ENCODE measurements at places on chromosomes 7 and 10.

DNA sequence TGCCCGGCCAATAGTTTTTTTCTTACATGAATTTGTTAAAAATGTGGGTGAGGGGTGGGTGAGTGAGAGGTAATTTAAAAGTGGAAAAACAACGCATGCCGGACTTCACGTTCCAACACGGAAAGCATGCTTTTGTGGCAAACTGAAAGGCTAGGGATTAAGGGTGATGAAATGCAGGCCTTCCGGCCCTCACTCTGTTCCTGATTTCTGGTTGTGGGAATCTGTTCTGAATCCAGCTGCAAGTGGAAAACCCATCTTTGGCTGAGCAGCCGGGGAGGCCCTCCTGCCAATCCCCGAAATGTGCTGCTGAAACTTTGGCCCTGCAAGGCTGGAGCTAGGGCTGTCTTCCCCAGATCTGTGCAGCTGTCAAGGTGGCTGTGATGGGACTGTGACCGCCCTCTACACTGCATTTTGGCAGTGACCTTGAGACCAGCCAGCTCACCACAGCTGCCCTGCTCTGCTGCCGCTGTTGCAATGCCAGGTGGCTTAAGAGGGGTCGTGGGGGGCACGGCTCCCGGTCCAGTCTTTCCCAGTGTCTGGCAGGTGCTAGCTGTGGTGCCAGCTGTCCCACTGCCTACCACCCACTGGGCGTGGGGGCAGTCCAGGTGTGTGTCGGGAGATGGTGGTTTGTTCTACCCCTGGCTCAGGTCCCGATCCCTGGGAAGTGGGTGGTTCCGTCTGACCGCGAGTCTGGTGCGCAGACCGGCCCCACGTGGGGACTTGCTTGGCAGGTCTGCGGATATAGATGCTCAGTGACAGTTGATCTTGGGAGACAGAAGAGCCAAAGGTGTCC, 39.0 kb downstream of the TET1 start:
- DNase-seq, result peak; percentile 81

DNA sequence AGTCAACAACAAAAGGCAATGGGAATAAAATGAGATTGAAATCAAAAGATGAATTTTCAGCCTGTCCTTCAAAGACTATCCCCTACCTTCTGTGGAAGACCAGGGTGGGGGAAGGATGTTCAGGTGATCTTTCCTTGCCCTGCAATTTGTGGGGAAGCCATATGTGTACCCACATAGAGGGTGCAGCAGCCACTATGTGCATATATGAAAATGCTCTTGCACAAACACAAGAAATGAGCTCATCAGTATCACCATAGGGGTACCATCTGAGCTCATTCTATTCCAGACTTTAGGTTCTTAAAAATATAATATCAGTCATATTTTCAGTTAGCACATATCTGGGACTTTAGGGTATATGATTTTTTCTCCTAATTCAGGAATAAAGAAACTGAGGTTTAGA, 17.7 kb downstream of the GIMAP5 start:
- no peak for DNase-seq

GRCh38 chr10:97101166-97101940, 84.4 kb downstream of the SLIT1 start:
- DNase-seq, result no peak

DNA sequence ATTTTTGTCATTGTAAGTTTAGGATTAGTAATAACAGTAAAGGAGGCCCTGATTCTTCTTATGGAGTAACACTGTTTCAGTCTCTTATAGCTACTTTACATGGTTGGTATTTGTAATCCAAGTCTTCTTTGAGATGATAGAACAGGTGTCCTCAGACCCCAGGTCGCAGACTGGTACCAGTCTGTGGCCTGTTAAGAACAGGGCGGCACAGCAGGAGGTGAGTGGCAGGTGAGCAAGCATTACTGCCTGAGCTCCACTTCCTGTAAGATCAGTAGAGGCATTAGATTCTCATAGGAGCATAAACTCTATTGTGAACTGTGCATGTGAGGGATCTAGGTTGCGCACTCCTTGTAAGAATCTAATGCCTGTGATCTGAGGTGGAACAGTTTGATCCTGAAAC, 77.3 kb downstream of the STK31 start:
- DNase-seq, result no peak

- DNase-seq, result peak; percentile 87
Measured at GRCh38 chr7:39592586-39592985, 26.4 kb downstream of the YAE1 start.

GRCh38 chr10:1514681-1515080, 222.6 kb downstream of the ADARB2 start:
- no peak for DNase-seq

- peak; percentile 6 for DNase-seq
Measured at GRCh38 chr10:23656735-23657134, 217.9 kb downstream of the OTUD1 start.

DNA sequence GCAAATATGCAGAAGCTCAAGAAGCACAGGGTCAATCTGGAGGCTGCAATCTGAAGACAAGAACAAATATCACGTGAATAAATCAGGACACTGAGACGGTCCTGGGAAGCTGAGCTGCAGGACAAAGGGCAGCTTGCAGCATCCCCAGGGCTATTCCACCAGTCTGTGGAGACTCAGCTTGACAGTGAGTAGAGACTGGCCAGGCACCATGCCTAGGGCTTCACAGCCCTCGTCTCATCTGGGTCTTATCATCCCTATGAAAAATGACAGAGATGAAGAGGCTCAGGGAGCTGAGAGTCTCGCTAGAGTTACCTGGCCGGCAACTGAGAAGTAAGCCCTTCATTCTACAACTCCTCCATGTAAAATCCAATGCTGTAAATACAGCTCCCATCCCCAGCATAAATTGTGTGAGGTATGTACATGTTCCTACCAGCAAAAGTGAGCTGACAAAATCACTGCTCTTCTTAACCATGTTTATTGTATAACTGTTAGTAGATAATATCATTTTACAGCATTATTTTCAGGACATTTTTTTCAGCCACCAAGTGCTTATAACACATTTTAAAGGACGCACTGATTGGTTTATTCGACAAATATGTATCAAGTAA, 186.6 kb upstream of the IGFBP3 start:
- no peak for DNase-seq

GRCh38 chr7:4103352-4104091, 578.6 kb upstream of the FOXK1 start:
- peak; percentile 21 for DNase-seq

- DNase-seq, result peak; percentile 84
Measured at GRCh38 chr10:31602541-31603234, 283.7 kb downstream of the ZEB1 start.

DNA sequence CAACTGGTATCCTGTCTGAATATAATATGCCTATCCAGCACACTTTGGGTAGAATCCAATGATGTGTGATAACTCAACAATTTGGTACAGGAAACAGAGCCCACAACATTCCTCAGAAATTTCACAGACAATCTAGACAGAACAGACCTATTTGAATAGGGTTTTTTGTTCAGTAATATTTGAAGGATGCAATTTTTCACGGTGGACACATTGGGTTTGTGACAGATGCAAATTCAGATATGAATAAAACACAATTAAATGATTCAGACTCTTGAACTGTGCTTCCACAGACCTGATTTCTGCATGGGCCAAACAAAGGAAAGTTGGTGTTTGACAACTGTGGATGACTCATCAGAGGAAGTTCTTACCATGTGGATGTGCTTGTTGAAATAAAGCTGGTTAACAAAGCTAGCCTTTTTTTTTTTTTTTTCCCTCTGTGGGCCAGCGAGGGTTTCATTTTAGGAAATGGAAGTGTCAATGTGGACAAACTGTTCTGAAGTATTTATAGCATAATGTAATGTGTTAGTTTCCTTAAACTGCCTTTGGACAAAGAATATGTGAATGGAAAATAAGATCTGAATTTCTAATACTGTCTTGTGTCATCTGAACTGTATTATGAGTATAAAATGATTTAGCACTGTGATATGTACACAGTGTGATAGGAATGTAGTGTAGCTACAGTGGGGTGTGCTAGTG, 43.2 kb upstream of the FAM133B start:
- peak; percentile 98 for DNase-seq

GRCh38 chr7:156640257-156640948, at the start of gene RNF32:
RNF32 (plus strand) TSS chr7:156640774; CDS start chr7:156643878, 3,104 bp downstream.
- peak; percentile 88 for DNase-seq

GRCh38 chr7:29237489-29237888, 42.9 kb downstream of the CHN2 start:
- no peak for DNase-seq

DNA sequence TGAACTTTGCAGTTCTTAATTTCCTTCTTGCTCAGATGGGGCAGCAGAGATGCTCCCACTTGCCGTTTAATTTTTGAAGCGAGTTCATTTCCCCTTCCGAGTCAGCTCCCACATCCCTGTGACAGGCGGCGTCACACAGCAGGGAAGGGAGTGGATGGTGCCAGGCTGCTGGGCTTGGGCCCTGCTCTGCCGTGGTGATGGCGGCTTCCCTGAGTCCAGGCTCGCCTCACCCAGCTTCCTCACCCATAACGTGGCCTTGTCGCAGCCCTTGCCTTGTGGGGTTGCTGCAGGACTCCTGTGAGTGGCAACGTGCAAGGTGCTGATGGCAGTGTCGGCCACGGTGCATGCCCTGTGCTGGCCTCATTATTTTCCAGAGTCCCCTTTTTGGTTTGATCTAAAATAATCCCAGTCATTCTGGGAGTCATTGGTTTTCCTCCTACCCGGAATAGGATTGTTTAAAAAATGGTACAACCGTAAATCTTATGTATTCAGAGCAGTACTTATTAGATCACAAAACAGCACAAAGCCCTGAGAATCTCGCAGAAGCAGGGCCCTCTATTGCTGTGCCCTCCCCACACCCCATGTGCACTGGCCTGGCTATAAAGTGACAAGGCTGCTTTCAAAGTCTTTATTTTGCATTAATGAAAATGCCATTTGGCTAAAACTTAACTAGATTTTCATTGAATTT, 260.1 kb downstream of the WDR37 start:
- no peak for DNase-seq

DNA sequence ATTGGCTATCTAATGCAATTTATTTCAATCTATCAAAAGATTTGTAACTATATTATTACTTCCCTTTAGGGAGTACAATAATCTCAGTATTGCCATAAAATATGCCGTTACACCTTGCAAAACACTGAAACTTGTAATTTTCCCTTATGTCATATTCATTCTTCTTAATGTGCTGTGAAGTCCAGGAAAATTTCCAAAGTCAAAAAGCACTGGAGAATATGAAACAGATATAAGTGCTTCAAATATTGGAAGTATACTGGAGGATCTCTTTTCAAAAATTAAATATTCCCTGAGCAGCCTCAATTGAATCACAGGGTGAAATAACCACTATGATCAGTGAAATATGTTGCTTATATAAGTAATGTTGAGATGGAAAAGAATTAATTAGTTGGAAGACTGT, 356.0 kb downstream of the PPP1R3A start:
- no peak for DNase-seq

DNA sequence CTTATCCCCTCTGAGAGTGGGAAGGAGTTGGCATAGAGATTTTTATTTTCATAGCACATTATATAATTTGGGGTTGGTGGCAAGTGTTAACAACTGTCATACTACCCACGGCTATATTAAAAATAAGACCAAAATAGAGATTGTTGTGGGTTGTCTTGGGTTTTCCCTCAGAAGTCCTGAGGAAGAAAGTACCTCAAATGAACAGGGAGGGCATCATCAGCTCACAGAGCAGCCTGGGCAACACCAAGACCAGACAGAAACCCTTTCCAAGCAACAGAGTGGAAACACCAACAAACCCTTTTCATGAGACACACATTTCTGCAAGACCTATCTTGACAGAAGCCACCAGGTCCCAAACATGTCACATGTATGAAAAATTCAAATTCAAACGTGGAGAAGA, 121.2 kb downstream of the GLI3 start:
- no peak for DNase-seq

DNA sequence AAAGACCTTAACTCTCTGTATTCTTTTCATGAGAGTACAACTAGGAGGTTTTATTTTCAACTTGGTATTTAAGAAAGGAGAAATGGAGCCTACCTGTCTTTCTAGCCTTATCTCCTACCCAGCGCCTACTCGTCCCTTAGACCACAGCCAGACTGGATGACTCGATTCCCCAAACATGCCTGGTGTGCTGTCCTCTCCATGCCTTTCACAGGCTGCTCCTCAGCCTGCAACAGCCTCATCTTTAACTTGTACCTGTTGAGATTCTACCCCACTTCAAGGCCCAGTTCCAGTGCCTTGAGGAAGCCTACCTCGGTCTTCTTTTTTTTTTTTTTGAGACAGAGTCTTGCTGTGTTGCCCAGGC, 29.4 kb downstream of the CPA1 start:
- DNase-seq, result peak; percentile 64

GRCh38 chr7:50197549-50197948, 104.5 kb upstream of the ZPBP start:
- no peak for DNase-seq

GRCh38 chr10:48804740-48805182, 120.1 kb downstream of the WDFY4 start:
- DNase-seq, result no peak

GRCh38 chr7:28904578-28905048, 53.5 kb downstream of the TRIL start:
- no peak for DNase-seq

GRCh38 chr7:18685971-18686370, 190.4 kb downstream of the HDAC9 start:
- peak; percentile 47 for DNase-seq

DNA sequence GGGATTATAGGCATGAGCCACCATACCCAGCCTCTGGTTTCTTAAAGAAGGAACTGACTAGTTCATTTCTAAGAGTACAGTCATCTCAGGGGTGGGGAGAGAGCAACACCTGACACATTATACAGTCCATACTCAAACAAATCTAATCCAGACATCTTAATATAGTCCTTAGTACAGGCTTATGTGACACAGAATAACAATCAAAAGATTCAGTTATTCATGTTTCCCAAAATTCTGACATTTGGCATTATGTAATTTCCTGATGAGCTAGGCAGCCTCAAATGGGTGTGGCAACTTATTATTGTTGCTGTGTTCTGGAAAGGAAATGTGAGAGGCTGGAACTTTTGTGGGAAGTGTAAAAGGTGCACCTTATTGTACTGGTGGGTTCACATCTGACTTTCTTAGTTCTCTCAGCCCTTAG, 116.3 kb downstream of the WDFY4 start:
- DNase-seq, result no peak

- no peak for DNase-seq
Measured at GRCh38 chr7:132286836-132287235, 289.4 kb downstream of the PLXNA4 start.

DNA sequence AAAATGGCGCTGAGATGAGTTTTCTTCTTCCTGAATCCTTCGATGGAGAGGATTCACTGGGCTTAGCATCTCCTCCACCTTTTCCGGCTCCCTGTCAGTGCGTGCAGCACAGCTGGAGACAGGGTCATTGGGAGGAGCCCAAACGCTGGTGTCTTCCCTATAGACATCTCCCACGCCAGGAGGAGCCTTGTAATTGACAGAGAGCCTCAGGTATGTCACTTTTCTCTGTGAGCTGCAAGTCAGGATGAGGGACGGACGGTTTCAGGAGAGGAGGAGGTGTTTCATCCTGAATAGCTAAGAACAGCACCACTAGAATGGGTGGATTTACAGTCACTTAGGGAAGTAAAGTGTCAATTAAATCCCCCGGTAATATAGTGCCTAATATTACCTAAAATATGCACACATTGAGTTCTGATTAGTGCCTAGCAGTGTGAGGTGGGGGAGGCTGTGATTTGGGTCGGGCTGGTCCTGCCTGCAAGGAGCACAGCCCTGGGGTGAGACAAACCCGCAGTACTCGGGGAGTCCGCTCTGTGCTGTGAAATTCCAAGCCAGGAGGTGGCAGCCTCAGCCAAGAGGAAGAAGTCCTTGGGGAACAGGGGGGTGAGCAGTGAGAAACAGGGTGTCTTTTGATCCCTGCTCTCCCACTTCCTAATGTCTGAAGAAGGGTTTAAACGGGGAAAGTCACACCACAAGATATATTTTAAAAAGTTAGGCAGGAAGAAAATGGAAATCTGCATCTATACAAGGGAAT, 28.2 kb downstream of the IL15RA start:
- peak; percentile 76 for DNase-seq

- DNase-seq, result no peak
Measured at GRCh38 chr7:157468221-157469111, 131.7 kb downstream of the DNAJB6 start.
